ENCODE measurements at places on chromosomes 5 and 9. TPM values are rescaled to one million over a fixed set of nuclear protein-coding genes. Genes with fewer than 3 reads are reported as not detected.

- no peak for DNase-seq
Measured at GRCh38 chr9:71726723-71727122, 41.6 kb downstream of the CEMIP2 start.

DNA sequence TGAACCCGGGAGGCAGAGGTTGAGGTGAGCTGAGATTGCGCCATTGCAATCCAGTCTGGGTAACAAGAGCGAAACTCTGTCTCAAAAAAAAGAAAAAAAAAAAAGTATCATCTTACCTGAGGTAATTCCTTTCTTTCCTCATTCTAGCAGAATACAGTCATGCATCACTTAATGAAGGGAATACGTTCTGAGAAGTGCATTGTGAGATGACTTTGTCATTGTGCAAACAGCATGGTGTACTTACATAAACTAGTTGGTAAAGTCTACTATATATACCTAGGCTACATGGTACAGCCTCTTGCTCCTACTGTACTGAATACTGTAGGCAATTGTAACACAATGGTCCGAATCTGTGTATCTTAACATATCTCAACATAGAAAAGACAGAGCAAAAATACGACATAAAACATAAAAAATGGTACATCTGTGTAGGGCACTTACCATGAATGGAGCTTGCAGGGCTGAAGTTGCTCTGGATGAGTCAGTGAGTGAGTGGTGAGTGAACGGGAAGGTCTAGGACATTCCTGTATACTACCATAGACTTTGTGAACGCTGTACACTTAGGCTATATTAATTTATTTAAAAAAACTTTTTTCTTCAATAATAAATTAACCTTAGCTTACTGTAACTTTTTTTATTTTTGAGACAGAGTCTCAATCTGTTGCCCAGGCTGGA, 100.4 kb downstream of the GLDC start:
- DNase-seq = no peak

DNA sequence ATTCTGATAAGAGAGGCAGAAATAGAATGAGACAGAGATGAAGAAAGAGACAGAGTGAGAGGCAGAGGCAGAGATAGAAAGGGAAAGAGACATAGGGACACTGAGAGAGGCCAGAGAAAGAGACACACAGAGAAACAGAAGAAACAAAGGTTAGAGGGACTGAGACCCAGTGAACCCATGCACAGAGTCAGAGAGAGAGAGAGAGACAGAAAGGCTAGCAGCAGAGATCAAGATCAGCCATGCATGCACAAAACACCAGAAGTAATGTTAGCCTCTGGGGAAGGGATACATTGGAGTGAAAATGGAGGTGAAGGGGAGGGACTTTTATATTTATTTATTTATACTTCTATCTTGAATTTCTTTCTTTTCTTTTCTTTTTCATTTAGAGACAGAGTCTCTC, 14.1 kb upstream of the SPARC start:
- DNase-seq = no peak

DNA sequence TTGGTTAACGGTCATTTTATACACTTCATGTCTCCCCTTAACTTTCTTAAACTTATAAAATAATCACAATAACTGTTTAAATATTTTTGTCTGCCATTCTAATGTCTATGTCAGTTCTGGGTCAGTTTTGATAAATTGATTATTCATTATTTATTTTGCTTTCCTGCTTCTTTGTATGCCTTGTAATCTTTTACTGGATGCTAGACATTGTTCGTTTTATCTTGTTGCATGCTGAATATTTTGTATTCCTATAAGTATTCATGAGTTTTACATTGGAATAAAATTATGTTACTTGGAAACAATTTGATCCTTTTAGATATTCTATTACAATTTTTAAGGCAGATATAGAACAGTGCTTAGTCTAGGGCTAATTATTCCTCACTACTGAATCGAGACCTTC, 952.0 kb downstream of the NR2F1-AS1 start:
- DNase-seq = no peak

- no peak for DNase-seq
Measured at GRCh38 chr9:110767559-110768063, 99.0 kb downstream of the MUSK start.

DNA sequence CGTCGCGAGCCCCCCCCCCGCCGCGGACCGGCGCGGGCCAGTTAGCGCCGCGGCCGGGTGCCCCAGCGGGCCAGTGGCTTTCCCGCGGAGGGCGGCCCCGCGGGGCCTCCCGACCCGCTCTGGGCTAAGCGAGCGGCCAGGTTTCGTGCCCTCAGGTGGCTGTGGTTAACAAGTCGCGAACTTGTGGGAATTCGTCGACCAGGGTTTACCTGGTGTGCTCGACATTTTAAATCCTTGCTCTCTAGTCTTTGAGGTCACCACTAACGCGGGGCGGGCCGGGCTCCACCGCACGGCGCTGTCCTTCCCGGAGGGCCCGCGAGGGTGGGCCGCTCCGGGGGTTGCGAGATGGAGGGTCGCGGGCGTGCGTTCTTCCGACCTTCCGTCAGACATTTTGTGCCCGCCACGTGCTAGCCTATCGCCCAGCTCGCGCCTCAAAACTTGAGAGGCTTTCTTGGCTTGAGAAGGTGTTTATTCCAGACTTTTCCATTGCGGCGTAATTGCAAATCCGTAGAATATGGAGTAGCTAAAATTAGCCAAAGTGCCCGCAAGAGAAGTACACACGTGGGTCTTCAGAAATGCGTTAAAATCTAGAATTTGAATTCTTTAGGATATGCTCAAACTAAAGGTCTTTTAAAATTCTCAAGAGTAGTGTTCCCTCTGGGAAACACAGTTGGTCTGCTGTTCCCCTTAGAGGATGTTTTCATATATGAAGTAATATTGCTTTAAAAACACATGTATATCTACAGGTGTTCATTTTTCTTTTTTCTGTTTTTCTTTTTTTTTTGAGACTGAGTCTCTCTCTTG, 2.1 kb downstream of the ANP32B start:
- no peak for DNase-seq

- DNase-seq = no peak
Measured at GRCh38 chr5:141870228-141870627, 8.0 kb downstream of the PCDH1 start.

DNA sequence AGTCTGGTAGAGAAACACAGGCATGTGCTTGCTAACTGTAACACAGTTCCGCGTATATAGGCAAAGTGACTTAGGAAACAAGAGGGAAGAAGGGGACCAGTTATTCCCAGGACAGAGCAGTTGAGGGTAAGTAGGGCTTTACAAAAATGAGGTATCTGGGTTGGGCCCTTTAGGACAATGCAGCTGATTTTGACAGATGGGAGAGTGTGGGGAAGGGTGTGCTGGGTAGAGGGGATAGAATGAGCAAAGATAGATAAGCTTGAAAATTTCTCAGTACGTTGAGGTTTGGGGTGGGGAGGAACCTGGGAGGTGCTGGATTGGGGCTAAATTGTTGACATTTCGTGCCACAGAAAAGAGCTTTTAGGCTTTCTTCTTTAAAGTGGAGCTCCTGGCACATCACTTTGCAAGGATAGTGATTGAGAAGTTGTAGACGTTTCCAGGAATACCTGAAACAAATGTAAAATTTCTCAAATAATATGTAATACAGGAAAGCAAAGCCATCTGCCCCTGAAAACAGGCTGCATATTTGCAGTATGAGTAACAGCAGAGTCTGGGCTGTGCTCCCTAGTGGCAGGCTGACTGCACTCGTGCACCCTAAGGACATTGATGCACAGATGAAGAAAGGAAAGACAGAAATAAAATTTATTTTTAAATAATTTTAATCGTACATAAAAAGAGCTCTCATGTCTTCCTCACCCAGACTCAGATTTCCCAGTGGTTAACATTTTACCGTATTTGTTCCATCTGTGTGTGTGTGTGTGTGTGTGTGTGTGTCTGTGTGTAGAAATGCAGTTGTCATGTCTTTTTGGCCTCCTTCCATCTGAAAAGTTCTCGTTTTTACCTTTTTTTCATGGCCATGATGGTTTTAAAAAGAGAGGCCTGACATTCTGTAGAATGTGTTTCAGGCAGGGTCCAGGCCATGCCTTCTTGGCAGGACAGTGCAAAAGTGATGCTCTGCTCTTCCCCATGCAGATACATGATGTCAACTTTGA, 144.9 kb upstream of the DMRT1 start:
- no peak for DNase-seq

GRCh38 chr9:84294241-84294950, 46.2 kb downstream of the SLC28A3 start:
- DNase-seq = peak; percentile 10

DNA sequence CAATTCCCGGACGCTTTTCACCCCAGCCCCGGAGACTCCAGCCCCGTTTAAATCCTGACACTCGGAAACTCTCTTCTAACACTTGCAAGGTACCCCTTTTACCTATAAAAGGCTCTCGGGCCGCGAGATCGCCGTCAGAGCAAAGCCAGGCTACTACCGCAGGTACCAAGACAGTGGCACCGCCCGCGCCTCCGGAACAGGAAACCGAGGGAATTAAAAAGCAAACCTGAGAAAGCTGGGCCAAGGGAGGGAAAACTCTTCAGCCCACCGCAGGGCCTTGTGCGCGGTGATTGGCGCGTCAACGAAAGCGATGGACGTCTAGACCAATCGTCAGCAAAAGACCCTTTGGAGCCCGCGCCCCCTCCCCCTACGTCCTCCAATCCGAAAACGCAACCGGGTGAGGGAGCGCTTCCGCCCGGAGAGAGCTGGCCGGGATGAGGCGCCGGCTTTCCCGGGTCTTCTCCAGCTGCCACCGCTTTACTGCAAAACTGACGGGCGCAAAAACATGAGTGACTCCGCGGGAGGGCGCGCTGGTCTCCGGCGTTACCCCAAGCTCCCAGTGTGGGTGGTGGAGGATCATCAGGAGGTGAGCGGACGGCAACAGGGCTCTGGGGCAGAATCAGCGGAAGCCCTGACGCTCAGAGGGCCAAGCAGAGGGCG, at the start of the genes C5orf22 and DROSHA:
Gene C5orf22 (plus strand): TSS at position 414 of the 660 bp plus-strand sequence. CDS start 92 bp downstream, at position 506.
Gene DROSHA (minus strand): TSS at position 206 of the 660 bp plus-strand sequence. CDS start 3,034 bp downstream, outside the sequence.
- DNase-seq = peak; percentile 90

GRCh38 chr5:57538341-57538955, 55.8 kb upstream of the ACTBL2 start:
- DNase-seq = no peak

- no peak for DNase-seq
Measured at GRCh38 chr9:21450733-21451394, 10.6 kb downstream of the IFNA1 start.

DNA sequence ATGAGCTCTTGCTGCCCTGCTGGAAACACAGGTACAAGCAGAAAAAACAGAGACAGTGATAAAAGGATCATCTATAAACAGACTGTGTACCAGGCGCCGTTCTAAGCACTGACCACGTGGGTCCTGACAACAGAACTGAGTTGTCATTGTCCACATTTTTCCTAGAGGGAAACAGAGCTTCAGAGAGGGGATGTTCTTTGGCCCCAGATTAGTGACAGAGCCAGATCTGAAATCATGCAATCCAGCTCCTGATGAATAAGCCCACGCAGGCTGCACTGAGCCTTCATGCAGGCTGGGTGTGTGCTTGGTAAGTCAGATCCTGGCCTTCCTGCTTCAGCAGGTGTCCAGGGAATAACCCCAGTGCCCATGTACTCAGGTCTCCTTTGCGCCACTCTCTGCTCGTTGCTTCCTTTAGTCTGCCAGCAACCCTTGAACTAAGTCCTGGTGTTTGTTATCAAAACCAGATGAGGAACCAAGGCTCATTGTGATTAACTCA, 22.8 kb upstream of the TCF7 start:
- no peak for DNase-seq

DNA sequence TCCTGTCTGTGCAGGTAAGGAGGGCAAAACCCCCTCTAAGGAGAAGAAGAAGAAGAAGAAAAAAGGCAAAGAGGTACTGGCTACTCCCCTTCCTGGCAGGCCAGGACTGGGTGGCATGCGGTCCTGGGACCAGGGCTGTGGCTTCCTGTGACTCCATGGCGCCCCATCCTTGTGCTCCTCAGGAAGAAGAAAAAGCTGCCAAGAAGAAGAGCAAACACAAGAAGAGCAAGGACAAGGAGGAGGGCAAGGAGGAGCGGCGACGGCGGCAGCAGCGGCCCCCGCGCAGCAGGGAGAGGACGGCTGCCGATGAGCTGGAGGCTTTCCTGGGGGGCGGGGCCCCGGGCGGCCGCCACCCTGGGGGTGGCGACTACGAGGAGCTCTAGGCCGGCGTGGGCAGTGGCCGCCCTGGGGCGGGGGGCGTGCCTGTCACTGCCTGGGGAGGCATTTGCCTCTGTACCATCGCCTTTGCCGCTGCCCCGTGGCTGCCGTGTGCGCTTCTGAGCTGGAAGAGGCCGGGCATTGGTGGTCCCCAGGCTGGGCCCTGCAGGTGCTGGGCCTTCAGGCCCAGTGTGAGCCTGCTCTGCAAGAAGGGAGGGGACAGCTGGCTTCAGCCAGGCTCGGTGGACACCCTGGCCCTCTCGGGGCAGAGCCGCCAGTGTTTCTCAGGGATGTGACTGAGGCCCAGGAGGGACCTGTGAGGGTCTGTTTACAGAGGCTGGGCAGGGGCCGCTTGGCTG, 2.0 kb upstream of the AJM1 start:
- no peak for DNase-seq

DNA sequence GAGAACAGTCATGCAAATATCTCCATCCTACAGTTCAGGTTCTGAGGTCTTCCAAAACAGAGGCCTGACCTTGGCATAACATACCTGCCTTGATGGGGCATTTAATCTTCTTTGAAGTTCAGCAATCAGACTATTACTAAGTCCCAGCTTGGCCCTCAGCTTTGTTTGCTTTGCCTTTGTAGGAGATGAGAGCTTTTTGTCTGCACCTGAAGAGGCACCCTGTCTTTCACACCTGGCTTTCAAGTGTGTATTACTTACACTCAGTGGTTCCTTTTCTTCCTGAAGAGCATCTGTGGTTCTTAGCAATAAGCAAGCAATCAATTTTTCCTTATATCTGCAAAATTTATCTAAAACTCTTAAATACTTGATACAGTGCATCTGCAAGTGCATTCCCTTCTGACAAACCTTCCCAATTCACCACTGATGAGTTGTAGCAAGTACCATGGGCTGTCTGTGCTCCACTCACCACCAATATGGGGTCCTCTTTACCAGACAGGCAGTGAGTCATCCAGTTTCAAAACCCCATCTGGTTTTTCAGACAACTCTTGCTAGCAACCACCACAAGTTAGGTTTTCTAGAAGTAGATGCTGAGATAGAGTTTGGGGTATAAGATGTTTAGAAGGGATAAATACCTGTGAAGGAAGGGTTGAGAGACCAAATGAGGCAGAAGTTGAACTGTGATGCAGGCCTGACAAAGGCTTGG, 100.2 kb downstream of the HINT1 start:
- no peak for DNase-seq

The ADAMTSL2 gene
- total RNA-seq = not detected

The GGTA1 gene
- total RNA-seq = not detected

The WDR55 gene
- total RNA-seq = 46.2 TPM

The PRR16 gene
- 0.27 TPM for total RNA-seq

The KDM4C gene
- total RNA-seq = 141 TPM

The NUTM2F gene
- not detected for total RNA-seq

The PRUNE2 gene
- total RNA-seq = 0.12 TPM

The GRHPR gene
- 122 TPM for total RNA-seq

All from B cell (primary cell).